ENCODE measurements at places on chromosomes 1 and 21.

- DNase-seq, result no peak
Measured at GRCh38 chr1:153488731-153489130, 28.3 kb upstream of the S100A7 start.

- DNase-seq, result peak; percentile 64
Measured at GRCh38 chr1:174114788-174115448, 44.4 kb upstream of the RABGAP1L start.

DNA sequence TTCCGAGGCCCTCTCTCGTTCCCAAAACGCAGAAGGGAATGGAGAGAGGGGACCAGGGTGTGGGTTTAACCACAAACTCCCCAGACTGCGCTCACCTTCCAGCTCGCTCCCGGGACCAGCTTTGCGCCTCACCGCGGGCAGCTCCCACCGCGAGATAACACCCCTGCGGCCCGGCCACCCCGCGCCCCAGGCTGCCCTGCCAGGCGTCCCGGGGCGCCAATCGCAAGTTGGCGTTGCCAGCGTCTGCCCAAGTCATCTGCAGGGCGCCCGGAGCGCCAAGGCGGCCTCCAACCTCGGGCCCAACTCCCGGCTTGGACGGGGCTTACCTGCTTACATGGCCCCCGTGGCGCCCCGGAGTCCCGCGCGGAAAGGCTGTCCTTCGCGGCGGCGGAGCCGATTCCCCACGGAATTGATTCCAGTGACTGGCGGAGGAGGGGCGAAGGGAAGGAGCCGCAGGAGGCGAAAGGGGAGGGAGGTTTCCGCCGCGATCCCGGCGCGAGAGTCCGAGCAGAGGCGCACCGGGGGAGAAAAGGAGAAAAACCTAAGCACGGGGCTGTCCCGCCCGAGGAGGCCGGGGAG lies 456 bp downstream of the PTPN14 start:
- DNase-seq, result no peak

GRCh38 chr1:226642421-226642820 lies 93.9 kb downstream of the STUM start:
- DNase-seq, result no peak

- no peak for DNase-seq
Measured at GRCh38 chr1:176896216-176896615, 268.3 kb downstream of the ASTN1 start.

GRCh38 chr1:1038694-1039093 lies 18.8 kb downstream of the AGRN start:
- peak; percentile 74 for DNase-seq

DNA sequence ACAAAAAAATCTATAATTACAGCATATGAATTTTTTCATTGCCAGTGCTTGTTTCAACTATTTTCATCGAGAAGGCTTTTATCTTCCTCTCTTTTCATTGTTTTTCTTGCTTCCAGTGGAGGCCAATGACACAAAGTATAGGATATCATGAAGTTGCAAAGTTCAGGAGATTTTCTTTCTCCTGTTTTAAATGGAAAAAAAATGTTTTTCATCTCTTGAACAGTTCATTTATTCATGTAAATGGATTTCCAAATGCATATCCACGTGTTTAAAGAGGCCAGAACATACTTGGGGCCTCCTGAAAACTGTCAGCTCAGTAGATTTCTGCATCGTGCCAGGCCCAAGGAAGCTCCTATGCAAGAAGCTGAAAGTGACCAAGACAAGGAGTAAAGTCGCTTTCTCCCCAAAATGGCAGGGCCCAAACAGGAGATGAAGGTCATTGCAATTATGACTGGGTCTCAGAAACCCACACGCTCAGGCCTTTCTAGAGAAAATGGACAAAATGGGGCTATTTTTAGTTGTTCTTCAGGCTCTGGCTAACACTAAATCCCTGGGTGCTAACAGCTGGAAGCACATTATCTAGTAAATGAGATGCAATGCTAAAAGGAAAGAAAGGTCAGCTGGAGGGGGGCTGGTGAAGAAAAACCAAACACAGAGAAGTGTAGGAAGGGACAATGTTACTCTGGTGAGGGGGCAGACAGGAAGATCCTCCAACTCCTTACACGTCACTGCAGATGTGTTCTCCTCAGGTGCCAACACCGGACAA lies 136.9 kb upstream of the C8B start:
- DNase-seq, result no peak

GRCh38 chr1:50860256-50860655 lies 99.8 kb downstream of the FAF1 start:
- no peak for DNase-seq

DNA sequence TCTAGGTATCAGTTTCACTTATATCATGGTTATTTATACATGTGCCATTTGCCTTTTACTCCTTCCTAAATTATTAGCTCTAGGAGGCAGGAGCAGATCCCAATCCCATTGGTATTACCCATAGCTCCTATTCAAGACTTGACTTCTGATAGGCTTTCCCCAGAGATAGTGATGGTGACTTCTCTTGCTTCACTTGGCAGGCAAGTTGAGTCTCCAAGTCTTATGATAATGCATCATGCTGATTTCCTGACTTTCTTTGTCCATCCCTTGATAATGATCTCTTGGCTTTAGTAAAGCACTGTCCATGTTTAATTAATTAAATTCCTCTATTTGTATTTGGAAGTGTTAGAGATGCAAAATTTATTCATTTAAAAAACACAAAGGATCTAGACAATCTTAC lies 253.5 kb upstream of the ADAMTS5 start:
- DNase-seq, result no peak

DNA sequence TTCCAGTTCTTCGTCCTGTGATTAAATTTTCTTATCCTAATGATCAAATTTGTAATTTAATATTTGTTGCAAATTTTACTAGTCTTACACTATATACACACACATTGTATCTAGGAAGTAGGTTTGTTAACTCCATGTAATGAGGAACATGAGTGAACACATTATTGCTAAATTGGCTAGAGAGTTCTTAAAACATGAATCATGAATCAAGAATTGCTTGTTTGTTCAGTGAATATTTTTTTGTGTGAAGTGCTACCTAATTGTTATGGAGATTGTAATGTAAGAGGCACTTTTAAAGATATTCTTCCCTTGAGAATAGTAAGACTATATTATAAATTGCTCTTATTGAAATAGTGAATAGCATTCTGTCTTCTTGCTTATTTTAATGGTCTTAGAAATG lies 4.6 kb downstream of the GPSM2 start:
- DNase-seq, result no peak

DNA sequence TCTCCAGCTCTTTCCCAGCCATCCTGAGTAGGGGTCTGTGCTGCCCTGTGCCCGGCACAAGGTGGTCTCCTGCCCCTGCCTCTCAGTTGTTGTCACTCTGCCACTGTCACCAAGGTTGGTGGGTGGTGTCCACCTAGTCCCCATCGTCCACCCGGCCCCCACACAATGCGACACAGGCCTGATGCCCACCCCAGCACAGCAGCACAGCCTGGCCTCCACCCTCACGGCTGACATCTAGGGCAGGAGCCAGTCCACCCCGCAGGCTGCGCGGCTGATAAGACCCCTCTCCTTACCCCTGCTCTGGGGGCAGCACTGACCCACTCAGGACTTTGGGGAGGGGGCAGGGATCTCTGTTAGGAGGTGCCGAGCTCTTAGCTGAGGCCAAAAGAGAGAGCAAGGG lies 198.3 kb downstream of the LIPI start:
- no peak for DNase-seq

GRCh38 chr1:88647249-88647645 lies 36.8 kb upstream of the PKN2 start:
- peak; percentile 10 for DNase-seq

DNA sequence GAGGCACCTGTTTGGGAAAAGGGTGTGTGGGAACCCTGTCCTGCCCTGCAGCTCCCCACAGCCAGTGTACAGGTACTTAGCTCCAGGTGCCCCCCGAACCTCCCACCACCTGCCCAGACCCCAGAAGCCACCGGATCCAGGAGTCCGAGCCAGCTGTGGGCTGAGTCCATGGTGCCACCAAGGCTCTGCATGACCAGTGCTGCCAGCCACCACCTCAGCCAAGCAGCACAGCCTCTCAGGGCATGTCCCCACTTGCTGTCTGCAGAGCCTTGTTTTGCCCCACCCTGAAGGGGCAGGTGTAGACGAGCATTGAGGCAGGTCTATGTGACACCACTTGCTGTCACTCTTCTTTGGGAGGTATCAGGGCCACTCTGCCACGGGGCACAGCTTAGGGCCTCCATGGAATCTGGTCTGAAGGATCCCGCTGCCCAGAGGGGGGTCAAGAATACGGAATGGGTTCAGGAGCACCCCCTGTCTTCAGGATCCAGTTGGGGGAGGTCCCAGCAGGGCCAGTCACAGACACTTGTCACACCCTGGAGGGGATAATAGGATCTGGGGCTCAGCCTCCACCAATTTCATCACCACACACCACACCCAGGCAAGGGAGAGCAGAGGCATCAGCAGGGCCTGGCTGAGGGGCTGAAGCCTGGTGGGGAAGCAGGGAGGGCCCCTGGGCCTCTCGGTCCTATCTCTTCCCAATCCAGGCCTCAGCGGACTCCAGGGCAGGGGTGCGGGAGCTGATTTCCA lies 27.7 kb downstream of the ARHGEF19 start:
- no peak for DNase-seq

- DNase-seq, result no peak
Measured at GRCh38 chr1:101460739-101461138, 223.9 kb downstream of the S1PR1 start.
